ENCODE measurements at places on chromosomes 11 and 22.

GRCh38 chr11:78666675-78667160, 92.1 kb upstream of the NARS2 start:
- DNase-seq: no peak

GRCh38 chr11:121429556-121429955, 22.6 kb upstream of the SORL1 start:
- DNase-seq: no peak

DNA sequence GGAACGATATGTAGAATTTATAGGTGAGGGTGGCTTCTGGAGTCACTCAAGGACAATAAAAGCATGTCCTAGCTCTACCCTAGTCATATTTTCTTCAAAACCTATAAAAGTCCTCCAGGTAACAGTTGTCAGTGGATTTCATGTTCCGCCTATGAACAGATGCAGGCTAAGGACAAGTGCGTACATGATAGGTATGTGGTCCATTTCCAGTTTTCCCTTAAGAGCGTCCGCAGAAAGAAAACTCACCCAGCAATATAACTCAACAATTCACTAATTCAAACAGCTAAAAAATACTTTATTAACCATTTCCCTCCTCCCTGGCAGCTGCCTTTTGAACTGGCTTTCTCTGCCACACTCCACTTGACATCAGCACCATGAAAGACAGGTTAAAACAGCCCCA, 50.2 kb upstream of the CCDC34 start:
- DNase-seq: no peak

DNA sequence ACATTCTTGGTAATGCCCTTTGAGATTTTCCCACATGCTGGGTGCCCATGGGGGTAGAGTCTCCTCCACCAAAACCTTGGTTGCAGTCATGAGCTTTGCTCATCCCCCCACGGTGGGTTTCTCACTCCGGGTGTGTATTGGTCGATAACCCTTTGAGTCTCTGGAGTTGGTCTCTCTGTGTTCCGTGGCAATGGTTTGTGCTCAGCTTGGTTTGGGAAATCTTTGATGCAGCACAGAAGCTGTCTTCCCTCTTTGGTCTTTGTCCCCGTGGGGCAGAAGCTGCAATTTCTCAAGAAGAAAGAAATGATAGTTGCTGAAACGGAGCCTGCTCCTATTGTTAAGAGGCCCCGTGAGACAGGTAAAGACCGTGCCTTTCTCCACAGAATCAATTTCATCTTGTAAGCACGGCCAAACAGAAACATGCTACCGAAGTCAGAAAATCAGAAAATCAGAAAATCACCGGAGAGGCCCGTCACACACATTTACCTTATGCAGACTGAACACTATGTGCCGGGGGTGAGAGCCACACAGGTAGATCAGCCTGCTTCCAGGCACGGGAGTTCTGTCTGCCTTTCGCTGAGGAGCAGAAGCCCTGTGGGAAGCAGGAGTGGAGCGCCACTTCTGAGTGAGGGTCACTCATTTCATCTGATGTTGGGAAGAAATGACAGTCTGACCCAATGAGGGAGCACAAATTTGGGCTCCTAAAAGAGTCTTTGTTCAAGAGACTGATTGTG, 186.1 kb downstream of the TBC1D22A start:
- DNase-seq: no peak

DNA sequence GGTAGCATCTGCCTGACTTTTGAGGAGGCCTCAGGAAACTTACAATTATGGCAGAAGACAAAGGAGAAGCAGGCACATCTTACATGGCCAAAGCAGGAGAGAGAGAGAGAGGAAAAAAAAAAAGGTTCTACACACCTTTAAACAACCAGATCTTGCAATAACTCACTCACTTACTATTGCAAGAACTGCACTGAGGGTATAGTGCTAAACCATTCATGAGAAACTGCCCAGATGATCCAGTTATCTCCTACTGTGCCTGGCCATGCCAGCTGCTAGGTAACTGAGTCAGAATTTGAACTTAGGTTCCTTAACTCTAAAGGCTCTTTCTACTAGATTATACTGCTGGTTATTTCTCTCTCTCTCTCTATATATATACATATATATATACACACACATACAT, 7.3 kb downstream of the HORMAD2 start:
- no peak for DNase-seq

GRCh38 chr22:44738347-44738715, 14.0 kb upstream of the ARHGAP8 start:
- DNase-seq: no peak

All from stimulated activated CD4-positive, alpha-beta T cell treated with anti-CD3 and anti-CD28 coated beads, Interleukin-1b, Interleukin-23, amount 100 ng/mL, for 1 hour (primary cell).